CD4-positive, alpha-beta T cell treated with Interleukin-17A for 4 hours (primary cell): ENCODE measurements at places on chromosomes 1 and 21.

DNA sequence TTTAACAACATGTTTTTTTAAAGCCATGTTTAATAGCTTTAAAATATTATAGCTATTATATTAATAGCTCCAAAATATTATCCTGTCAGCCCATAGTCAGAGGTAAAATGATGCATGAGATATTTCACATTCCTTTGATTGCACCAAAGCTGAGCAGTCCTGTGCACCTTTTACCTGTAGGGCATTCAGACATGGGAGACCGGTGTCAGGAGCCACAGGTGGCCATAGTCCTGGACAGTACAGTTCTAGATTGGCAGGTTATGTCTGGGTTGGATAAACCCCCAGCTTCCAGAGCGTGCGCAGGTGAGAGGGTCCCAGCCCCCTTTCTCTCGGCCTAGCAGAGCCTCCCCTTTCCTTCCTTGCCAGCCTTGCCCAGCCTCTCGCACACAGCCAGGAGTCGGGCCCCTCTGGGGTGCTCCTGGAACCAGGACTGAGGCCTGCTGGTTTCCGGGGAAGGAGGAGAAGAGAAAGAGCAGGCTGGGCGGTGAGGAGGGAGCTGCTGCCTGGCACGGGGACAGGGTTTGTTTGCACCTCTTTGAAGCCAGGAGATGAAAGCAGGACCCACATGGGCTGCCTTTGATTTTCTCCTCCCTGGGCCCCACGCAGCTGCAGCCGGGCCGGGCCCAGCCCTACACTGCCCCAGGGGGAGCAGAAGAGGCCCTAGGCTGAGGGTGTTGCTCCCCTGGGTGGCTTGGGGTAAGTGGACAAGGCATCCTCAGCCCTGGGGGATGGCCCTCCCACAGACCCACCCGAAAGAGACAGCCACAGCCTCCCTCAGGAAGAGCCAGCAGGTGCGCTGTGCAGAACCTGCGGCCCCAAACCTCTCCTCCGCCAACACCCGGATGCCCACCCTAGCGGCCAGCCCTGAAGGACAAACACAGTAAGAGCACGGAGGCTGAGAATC is 75.2 kb upstream of the TARDBP start:
- DNase-seq: no peak

- DNase-seq: no peak
These were observed 125.6 kb downstream of the ETS2 start for GRCh38 chr21:38931291-38931690.

DNA sequence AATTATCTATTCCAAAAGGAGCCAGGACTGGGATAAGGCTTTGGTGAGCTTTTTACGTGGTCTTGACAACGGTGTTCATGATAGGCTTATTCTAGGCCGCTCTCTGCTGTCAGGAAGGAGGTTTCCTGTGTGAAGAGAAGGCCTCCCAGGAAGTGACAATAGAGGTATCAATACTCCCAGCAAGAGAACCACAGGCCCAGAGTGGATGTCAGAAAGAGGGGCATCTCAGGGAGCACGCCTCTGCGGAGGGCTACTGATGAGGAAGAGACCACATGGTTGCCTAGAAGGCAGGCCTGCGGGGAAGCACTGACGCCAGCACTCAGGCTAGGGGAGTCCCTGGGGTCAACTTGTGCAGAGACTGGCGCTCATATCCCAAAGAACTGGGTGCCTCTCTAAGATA is 60.4 kb downstream of the ITPKB start:
- DNase-seq: peak; percentile 34

DNA sequence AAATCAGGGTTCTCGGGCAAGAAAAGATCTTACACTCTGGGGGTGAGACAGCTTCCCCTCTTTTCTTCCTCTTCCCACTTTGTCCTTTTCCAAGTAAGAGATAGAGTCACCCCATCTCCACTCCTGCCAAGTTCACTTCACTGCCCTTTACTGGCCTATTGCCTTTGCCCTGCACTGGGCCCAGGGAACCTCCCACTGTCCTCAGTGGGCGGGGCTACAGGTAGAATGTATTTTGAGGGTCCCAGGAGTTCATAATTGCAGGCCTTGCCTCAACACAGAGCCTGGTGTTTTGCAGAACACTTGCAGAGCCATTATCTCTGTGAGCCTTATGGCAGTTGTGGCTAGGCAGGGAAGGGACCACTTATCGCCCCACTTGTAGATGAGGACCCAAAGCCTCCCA is 3.3 kb downstream of the AMPD2 start:
- DNase-seq: no peak

GRCh38 chr1:230807561-230808280 is 60.5 kb downstream of the CAPN9 start:
- DNase-seq: no peak
